ENCODE measurements at places on chromosomes 5 and 9.

DNA sequence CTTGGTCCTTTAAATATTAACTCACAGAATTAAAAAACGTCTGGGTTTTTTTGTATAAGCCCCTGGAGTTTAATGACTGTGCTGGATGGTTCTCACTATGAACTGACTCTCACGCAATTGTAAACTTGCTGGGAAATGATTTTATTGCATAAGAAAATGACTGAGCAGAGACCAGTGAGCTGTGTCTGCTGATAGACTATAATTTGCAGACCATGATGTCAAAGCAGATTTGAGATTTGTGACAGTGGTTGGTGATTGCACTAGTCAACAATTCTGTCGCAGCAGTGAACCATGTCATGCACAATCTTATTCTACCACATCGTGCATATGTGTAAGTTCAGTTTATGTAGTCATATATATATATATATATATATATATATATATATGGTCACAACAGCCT is 85.7 kb upstream of the C9orf72 start:
- no peak for DNase-seq

DNA sequence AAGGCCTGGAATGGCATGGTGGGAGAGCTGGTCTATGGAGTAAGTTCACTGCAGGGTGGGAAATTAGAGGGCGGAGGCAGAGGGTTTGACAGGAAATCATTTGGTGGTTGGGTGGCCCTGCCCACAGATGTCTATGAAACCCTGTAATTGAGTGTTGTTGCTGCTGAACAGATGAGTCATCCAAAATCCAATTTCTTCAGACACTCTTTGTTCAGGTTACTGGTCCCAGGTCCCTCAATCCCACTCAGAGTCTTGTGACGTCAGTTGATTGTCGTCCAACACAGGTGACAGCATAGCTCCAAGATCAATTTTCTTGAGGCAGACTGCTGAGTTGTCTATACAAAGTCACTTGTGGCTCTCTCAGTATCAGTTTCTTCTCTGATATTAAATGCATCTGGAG is 208.6 kb downstream of the GRIA1 start:
- DNase-seq, result no peak

DNA sequence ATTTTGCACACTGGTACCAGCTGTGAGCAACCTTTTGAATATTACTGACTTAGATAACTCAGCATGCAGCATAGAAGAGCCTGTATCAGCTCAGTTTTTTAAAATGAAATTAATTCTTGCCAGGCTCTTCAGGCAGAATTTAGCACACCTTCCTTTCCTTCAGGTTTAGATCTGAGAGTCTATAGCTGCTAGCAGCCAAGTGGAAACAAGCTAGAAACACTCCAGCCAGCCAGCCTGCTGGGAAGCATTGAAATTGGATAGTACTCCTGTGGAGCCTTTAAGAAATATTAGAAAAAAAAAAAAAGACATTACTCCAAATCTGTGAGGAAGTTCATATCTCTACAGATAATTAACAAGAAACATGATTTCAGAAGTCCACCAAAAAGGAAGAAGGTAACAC is 812.2 kb downstream of the DTWD2 start:
- no peak for DNase-seq

- no peak for DNase-seq
Measured at GRCh38 chr5:33675958-33676464, 215.8 kb downstream of the ADAMTS12 start.

GRCh38 chr5:9094582-9094981 is 451.3 kb downstream of the SEMA5A start:
- DNase-seq, result no peak

DNA sequence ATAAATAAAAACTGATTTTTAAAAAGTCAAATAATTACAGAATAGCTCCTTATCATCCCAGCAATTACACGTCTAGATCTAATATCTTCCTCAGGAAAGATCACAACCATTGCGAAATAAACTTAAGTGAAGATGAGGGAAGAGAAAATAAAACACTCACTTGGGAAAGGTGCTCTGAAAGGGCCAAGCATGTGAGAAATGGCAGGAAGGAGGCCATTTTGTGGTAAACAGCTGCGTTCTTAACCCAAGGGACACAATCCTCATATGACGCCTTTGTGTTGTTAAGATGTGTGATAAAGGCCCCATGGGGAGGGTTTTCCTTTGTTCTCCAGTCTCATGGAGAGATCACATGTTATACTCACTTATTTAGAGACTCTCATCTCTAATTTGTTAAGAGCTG is 32.5 kb downstream of the JAKMIP2 start:
- DNase-seq, result no peak

All from cortex of kidney (tissue), 1 donor.